ENCODE measurements at places on chromosomes 4 and X. TPM values are rescaled to one million over a fixed set of nuclear protein-coding genes. Genes with fewer than 3 reads are reported as not detected.
A peak's percentile ranks its signal among the peaks of the same experiment; 100 is the strongest.

The PNCK gene
- total RNA-seq, result 0.33 TPM

The RNF150 gene
- total RNA-seq, result 0.99 TPM

DNA sequence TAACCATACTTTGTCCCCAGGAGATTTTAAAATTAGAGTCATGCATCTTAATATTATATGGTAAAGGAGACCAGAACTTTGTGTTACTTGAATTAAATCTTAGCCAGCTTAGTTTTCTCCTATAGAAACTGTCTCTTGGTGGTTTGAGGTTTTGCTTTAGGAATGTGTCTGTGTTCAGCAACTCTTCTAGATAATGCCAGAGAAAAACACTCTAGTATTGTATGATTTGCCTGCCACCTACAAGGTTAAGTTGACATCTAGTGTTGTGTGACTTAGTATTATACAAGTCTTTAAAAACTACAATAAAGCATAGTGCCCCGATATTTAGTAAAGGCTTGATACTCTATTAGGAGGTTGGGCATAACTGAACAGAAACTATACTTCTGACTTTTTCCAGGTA is 2.1 kb downstream of the UGT8 start:
- no peak for DNase-seq

GRCh38 chr4:123443401-123444289 is 47.0 kb downstream of the SPRY1 start:
- DNase-seq, result no peak

- peak; percentile 13 for DNase-seq
Measured at GRCh38 chr4:48110452-48110978, 23.5 kb downstream of the TXK start.

The VCX2 gene
- total RNA-seq, result not detected
